ENCODE measurements at places on chromosomes 5 and 9.

DNA sequence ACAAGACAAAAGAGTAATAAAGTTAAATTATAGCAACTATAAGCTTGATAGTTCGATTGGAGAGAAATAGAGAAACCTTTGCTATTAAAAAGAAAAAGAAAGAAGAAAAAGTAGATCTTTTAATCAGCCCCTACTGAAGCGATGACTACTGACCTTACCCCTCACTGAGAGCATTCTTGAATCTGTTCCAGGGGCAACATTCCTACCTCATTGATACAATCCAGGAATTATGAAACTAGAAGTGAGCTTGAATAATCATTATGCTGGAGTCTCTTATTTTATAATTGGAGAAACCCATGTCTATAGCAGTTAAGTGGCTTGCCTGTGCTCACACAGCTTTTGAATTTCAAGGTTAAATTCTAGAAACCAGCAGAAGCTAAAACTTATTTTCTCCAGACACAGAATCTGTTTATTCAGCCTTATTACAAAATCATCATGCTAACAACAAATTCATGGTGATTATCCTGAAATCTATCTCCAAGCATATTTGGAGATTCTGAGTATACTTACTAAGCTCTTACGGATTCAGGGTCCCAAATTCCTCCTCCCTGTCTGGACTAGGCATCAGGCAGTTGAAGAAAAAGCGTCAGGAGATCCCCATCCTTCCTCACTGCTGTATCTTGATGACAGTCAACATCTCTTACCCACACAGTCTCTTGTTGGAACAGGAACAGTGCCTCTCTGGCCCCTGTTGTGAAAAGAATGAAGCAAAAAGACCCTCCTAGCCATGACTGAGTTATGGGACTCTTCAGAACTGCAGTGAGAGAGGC, 547.6 kb upstream of the WWC1 start:
- peak; percentile 70 for DNase-seq

DNA sequence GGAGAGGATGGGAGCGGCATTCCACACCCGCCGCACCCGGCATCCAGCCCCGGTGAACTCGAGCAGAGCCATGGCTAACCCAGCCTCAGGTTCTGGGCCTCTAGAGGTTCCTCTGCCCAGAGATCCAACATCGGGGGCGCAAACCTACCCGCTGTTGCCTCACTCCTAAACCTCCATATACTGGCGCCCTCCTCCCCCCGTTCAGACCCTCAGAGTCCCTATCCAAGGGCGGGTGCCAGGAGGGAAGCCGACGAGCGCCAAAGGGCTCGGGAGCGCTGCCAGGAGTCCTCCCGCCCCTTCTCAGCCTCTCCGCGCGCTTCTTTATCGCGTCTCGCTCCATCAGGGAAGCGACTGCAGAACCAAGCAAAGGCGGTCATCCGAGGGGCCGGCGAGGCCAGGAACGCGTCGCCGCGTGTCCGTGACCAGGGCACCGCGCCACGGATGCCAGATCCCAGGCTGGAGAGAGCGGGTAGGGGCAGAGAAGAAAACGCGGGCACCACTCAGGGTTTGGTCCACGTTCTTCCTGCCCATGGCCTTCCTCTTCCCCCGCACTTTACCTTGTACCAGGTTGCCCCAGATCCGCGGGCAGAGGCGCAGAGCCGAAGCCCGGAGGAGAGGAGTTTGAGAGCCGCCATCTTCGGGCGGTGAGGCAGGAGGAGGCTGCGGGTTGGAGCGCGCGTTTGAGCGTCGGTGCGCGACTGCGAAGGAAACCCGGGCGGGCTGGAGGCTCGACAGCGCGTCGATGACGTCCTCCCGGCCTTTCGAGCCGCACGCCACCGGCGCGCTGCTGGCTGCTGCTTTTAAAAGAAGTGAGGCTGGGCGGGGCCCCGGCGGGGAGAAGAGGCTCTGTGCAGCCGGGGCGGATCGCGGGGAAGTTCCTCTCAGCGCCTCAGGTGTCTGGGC, at the start of gene OXCT1:
OXCT1 (minus strand) TSS at position 702 of the 903 bp plus-strand sequence; CDS start at position 635, 67 bp downstream.
- peak; percentile 56 for DNase-seq

- DNase-seq: no peak
Measured at GRCh38 chr5:94445726-94446125, 172.7 kb downstream of the KIAA0825 start.

GRCh38 chr5:142056816-142057696, 44.2 kb upstream of the GNPDA1 start:
- DNase-seq: no peak

DNA sequence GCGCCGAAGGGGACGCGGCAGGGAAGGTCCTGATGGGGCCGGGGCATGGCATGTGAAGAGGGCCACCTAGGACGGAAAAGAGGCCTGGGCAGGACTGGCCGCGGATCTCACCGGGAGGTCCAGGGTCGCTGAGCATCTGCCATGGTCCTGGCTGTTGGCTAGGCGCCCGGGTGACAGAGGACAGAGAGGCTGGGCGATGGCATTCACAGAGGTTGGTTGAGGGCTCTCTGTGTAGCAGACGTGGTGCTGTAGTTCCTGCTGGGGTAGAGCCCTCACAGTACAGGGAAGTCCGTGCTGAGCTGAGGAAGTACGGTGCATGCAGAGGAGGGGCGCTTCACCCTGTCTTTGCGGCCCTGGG, 427 bp downstream of the PCYOX1L start:
- no peak for DNase-seq

DNA sequence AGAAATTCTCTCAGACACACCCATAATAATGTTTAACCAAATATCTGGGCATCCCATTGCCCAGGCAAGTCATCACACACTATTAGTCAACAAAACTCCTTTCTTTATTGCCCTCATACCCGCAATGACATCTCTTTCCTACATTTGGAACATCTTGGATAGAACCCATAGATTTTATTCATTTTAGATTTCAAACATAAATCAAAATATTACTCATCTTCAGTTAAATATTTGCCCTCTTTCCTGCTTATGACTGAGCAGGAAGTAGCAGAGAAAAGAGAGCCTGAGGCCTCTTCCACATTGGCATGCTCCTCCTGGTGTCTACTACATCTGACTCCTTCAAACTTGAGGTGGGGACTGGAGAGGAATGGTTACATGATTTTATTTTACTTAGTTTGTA, 592.0 kb downstream of the CHSY3 start:
- no peak for DNase-seq

DNA sequence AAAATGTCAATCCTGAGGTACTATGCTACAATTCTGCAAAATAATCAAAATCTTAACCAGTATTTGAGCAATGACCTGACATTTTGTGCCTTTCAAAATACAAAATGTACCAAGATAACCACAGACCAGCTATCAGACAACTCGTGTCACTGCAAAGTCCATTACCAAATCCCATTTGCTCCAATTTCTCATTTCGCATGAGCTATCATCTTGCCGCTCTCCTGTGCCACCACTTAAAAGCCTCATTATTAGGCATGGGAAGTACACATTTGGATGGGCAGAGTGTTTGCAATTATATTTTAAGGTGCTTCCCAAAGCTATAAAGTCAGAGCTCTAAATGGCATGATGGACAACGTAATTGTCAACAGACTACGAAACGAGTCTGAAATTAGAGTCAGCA, 205.2 kb downstream of the AGTPBP1 start:
- no peak for DNase-seq

DNA sequence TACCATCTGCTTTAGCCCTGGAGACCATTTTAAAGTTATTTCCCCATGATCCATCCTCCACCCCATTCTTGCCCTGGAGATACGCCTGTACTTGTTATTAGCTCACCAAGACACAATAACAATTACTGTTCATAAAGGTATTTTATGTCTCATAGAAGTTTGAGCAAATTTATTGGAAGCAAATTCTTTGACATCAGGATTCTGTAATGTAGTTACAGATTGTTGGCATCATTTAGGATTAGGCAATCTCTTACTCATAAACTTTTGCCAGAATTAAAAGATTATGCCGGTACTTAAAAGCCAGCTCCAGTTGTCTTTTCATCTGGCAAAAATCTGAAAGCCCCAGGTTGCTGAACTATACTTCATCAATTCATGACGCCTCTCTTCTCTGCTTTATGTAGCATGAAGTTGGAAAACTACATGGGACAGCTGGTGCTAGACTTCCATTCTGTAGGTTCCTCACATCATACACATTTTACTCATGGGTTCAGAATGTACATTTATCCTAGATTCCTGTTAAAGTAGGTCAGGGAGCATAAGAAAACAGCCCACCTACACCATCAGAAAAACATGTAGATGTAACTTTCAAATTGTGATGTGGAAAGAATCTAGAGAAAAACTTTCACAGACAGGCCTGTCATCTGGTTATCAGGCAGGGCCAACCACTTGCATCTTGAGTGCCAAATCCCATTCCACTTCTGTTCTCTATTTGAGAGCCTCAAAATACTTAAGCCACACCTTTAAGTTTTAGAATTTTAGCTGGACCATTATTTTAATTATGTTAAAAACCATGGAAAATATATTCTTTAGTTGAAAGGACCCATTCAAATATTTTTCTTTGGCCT, 14.0 kb downstream of the ATP10B start:
- DNase-seq: no peak

DNA sequence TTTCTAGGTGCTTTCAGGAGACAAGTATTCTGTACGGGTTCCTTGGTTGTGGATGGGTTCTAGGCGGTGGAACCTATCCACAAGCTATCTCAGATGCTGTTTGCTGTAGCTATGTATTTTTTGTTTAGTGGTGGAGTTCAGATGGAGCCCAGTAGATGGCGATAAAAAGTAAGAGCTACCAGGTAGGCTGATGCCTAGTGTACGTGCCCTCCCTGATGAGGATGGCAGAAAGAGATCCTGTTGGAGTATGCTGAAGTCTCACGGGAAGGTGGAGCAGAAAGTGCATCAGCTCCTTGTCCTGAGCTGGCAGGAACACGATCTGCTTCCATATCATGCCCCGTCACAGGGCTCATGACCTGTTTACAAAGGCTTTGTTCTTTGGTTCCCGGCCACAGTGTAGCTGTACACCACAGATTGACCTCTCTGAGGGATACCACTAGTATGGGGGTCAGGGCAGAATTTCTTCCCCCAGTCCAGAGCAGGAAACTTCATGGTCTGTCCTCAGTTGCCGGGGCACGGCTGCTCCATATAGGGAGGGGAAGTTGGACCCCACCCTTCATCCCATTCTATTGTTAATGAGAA, 12.6 kb upstream of the UGT3A2 start:
- DNase-seq: peak; percentile 10

- DNase-seq: peak; percentile 50
Measured at GRCh38 chr9:112819635-112820496, 69.3 kb downstream of the SNX30 start.

DNA sequence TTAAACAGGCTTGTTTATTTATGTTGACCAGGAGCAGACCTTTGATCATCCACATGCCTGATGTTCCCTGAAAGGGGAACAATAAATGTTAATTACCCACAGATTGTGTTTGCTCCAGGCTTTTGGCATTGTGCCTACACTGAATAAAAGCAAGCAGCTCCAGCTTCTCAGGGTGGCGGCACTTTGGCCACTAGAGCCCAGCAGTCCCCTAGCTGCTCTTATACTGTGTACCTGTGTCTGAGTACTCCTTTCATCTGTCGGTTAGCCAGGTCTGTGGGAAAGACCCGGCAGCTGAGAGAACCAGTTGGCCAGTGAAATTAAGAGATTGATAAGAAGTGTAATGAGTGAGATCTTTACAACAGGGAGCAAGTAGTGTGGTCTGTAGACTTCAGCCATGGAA, 254.8 kb upstream of the FTMT start:
- no peak for DNase-seq

- DNase-seq: no peak
Measured at GRCh38 chr9:86708918-86709835, 238.1 kb downstream of the GAS1 start.

Data from AG04450 (cell line).